ENCODE measurements at places on chromosomes 6 and 20.
A peak's percentile ranks its signal among the peaks of the same experiment; 100 is the strongest.

DNA sequence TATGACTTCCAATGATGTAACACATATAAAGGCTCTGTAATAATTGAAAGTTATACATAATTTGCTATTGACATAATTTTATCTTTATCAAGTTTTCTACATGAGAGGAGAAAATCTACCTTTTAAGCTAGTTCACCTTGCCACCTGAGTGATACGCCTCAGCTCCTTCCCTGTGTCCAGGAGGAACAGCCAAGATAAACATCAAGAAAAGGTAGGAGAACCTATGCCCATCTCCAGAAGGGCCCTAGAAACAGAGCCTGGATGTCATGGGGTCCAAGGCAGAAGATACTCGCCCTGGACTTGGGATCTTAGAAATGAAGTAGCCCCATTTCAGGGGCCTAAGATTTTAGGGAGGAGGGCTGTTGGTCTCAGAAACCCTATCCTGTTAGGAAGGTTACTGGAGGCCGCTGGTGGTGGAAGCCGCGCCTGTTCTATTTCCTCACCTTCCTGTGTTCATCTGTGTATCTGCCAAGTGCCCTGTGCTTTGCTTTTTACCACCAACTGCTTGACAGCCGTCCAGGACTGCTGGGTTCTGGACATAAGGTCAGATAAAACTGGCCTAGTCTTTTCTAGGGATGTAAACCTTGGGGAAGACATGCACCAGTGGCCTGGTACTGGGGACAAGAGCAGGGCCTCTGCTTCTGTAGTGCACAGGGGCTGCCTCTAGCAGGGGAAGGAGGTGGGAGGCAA lies 178.5 kb downstream of the ARID1B start:
- DNase-seq: no peak

DNA sequence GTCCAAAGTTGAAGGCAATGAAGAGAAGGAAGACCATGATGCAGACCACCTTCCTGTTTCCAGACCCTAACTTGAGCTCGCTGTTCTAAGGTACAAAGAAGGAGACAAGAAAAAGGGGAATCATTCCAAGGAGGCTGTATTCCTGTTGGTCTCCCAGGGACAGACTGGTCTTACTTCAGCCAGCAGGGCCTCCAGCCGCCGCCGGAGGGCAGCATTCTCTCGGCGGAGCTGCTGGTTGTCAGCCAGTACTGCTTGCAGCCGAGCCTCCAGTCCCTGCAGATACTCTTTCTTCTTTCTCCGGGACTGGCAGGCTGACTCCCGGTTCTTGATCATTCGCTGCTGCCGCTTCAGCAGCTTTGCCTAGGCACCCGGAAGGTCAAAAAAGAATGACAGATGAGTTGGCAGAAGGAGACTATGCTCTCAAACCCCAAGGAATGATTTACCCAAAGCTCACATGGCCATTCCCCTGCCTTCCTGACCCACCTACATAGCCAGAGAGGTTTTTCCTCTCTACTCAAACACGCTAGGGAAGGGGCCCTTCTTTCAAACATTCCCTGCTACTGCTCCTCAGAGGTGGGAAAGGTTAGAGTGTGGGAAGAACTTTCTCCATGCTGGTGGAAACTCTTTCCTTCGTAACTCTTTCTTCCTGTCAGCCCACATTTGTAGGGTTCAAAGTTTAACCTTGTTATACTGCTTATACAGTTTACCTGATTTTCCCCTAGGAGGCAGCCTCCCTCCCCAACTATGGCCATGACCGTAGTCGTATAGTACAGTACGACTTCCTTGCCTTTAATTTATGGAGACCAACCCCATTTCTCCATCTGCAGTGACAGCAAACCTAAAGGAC lies 9.0 kb downstream of the ATF6B start:
- peak; percentile 40 for DNase-seq

DNA sequence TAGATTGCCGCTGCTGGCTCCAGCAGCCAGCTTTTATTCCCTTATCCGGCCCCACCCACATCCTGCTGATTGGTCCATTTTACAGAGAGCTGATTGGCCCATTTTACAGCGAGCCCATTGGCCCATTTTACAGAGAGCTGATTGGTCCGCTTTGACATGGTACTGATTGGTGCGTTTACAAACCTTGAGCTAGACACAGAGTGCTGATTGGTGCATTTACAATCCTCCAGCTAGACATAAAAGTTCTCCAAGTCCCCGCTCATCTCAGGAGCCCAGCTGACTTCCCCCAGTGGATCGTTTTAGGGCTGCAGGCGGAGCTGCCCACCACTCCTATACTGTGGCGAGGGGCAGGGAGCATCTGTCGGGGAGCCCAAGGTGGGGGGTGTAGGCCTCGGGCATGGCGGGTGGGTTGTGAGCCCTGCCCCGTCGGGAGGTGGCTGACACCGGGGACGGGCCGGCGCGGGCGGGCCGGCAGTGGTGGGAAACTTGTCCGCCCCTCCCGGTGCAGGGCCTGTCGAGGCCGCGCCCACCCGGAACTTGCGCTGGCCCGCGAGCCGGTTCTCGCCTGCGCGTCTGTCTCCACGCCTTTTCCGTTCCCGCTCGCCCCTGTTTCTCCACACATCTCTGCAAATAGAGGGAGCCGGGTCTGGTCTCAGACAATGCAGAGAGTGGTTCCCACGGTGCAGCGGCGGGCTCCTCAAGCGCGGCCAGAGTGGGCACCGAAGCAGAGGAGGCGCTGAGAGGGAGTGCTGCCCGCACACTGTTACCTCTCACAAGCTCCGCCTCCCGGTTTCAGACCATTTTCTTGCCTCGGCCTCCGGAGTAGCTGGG lies 86.1 kb upstream of the STMND1 start:
- DNase-seq: peak; percentile 26

DNA sequence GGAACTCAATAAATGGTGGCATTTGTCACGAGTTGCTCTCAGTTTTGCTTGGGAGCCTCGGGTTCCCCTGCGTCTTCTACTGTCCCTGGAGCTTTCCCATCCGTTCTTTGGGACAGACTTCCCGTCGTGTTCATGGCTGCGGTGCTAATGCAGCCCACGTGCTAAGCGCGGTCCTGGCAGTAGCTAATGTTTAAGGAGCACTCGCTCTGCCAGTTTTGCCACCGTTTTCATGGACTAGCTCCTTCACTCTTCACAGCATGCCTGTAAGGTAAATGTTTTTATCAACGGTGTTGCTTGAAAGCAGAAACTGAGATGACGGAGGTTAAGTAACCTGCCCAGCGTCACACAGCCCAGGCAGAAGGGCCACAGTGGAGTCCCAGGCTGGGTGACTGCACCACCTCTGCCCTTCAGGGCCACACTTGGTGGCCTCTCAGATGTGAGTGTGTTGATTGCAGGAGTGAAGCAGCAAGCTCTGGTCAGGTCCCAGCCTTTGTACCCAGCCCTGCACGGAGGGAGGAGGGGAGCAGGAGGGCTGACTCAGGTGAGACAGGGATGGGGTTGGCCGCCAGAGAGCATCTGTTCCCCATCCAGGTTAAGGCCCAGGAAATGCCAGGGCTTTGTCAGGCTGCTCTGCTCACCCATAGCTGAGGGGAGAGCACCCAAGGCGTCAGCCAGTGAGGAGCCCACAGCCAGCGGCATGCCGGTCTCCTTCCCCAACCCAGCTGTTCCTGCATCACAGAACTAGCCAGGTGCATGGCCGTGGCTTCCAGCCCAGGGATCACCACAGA lies 181.8 kb downstream of the ZMYND8 start:
- DNase-seq: no peak

DNA sequence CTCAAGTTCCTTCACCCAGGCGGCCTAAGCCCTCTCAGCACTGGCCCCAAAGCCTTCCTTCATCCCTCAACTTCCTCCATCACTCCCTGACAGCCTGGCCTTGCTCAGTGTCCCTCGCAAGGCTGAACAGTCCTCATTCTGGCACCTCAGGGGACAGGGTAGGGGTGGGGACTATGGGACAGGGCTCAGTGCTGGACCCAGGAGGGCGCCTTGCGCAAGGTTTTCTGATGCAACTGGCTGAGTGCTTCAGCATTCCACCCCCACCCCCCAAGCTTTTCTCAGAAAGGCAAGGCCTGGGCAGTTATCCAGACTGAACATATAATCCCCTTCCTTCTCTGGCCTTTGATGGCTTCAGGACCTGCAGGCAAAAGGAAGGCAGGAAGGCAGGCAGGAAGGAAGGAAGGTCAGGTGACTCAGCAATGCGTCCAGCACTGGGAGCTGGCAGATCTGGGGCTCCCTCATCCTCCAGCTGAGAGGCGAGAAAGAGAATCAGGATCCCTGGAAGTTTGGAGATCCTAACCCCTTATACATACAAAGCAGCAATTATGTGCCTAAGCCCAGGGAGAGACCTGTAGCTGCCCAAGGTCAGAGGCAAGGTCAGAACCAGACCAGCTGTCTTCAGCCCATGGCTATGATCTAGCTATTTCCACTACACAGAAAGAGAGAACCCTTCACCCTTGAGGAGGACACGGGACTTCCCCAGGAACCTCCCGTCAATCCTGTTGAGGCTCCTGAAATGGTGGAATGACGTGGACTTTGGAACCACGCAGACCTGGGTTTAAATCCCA lies 8.6 kb upstream of the TRIB3 start:
- DNase-seq: no peak

GRCh38 chr20:61178551-61179071 lies 73.5 kb upstream of the CDH4 start:
- no peak for DNase-seq

- no peak for DNase-seq
Observed at GRCh38 chr6:17225767-17226630, 55.2 kb upstream of the RBM24 start.

GRCh38 chr6:21352131-21352530 lies 241.4 kb upstream of the SOX4 start:
- no peak for DNase-seq

GRCh38 chr6:162934844-162935243 lies 207.1 kb downstream of the PACRG start:
- DNase-seq: no peak

DNA sequence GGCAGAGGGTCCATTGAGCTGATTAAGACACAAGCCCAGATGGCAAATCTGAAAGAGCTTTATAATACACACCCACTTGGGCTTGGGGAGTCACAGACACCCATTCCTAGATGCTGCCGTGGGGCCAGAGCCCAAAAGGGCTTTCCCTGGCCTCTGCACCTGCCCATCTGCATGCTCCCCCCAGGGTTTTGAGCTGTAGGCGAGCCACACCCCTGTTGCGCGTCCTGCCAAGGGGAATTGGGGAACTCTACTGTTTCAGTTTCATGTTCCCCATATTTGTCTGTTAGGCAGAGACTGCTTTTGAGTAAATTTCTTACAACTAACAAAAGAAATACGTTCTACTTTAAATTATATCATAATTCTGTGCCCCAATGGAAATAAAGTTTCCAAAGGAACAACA lies 52.9 kb upstream of the FNDC1 start:
- DNase-seq: no peak
